NCI-H1436 treated with DMSO at 0.1 percent for 48 hours (cell line): ENCODE measurements at places on chromosomes 2 and 18.
A peak's percentile ranks its signal among the peaks of the same experiment; 100 is the strongest.

DNA sequence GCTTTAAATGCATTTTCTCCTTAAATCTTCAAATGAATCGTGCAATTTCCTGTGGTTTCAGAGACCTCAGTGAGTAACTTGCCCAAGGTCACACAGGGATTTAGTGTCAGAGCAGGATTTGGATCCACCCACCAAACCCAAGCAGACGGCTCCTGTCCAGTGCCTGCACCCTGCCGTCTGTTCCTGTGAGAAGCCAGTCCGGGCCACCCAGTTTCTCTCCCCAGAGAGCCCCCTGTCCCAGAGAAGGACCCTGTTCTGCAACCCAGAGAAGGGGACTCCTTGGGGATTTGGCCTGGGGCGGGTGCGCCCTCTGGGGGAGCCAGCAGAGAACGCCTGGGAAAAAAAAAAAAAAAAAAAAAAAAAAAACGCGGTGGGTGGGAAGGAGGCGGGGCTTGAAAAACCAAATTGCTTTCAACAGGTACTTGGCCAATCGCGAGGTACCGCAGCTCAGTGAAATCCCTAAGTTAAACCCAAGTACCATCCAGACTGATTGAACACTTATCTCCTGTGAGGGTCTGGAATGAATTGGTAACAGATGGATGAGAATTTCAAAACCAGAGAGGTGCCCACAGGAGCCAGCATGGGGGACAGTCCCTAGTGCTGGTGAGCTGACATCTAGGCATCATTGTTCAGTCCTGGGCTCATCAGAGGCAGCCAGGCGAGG is 30.9 kb upstream of the REEP1 start:
- DNase-seq, result no peak

GRCh38 chr2:143503280-143503679 is 374.1 kb downstream of the ARHGAP15 start:
- no peak for DNase-seq

- DNase-seq, result no peak
These were observed 50.6 kb downstream of the MSH6 start for GRCh38 chr2:47833516-47833968.

- no peak for DNase-seq
These were observed 1157.5 kb upstream of the ZEB2 start for GRCh38 chr2:145677371-145677770.

DNA sequence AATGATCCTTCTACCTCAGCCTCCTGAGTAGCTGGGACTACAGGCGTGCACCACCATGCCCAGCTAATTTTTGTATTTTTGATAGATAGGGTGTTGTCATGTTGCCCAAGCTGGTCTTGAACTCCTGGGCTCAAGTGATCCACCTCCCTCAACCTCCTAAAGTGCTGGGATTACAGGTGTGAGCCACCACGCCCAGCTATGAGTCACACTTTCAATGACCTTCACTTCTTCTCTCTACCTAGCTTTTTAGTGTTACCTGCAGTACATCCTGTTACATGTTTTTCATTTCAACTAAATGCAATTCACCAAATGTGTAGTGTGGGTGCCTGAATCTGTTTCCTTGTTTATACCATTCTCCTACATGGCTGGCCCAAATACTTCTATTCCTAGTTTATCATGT is 64.0 kb downstream of the SLC39A10 start:
- DNase-seq, result no peak

GRCh38 chr2:8882094-8882493 is 44.7 kb upstream of the KIDINS220 start:
- DNase-seq, result no peak

GRCh38 chr2:191209340-191209739 is 35.9 kb upstream of the MYO1B start:
- no peak for DNase-seq

- no peak for DNase-seq
These were observed 84.9 kb downstream of the ICOS start for GRCh38 chr2:204021290-204022081.

- no peak for DNase-seq
These were observed 59.2 kb downstream of the TWIST2 start for GRCh38 chr2:238906936-238907716.

DNA sequence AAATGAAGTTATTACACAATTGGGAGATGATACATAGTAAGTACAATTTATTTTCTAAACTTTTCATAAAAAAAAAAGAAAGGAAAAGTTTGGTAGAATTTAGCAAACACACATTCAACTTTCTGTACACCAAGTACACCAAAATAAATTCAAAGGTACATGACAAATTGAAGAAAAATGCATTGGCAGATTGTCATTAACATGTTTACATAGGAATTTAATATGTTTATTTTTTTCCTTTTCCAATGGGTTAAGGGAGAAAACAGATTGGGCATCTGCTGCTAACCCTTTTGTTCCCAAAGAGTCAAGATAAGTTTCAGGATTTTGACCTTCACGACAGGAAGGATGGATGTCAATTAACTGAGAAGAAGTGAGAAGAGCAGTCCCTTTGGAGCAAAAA is 620.4 kb downstream of the XIRP2 start:
- DNase-seq, result no peak

DNA sequence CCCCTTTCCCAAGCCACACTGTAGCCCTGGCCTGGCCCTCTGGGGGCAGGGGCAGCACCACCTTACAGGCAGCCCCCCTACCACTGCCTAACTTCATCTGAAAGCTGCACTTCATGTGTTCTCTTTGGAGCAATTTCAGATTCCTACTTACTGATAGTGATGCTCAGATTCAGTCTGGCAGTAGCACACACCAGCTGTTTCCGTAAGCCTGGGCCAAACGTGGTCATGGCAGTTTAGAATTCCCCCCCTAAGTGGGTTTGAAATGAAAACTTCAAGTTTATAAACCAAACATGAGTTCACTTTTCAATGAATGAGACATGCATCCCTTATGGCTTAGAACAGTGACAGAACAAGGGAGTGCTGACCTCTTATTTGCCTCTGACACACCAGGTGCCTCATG is 29.4 kb downstream of the GDF7 start:
- DNase-seq, result no peak

DNA sequence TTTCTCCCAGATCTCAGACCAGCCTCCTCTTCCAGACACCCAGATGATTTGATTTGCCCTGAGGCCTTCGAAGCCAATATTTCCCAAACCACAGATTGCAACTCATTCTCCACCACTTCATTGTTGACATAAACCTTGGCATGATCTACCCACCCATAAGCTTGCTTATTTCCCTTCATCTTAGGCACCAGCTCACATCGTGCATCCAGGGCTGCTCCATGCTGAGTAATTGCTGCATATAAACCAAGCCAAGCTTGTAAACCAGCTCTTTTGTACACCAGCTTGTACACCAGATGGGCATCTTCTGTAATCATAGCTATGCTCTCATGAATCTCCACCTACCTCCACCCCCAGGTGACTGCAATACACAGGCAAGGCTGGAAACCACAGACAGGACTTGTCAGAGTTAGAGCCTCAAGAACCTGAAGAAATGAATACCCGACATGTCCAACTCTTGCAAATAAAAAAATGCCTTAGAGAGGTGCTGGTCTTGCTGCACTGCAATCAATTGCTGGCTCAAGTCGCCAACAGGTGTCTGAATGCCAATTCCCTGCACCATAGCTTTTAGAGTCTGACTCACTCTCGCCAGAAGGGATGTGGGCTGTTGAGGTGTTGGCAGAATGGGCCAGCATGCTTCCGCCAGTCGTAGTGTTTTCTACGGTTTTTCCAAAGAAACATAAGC is 31.5 kb downstream of the TRABD2A start:
- DNase-seq, result no peak

- DNase-seq, result no peak
These were observed 352.0 kb downstream of the IRS1 start for GRCh38 chr2:226447338-226448300.

DNA sequence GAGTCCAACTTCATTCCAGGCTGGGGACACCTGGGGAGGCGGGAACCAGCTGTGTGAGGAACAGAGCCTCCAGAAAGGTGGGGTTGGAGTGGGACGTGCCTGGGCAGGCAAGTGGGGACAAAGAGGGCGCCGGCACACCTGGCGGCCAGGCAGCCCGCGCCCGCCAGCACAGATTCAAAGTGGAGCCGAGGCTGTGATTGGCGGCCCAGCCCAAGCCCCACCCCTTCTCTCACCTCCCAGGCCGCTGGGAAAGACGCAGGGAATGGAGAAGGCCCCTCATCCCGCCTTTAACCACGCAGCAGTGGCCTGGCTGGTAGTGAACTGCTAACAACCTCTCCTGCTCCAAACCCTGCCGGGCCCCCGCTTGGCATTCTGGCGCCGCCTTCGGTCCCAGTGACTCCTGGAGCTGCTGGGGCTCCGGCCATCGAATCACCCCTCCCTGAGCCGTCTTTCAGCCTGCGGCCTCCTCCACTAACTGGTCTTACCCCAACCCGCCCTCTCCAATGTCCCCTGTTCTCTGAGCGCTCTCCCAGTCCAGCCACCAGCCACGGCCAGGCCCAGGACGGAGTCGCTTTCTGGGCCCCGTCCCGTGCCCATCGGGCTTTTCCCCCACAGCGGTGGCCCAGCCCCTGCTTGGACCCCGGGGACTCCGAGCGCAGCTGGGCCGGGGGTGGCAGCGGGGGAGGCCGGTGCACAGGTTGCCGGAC is 27.9 kb upstream of the PTMA start:
- peak; percentile 73 for DNase-seq
